ENCODE measurements at places on chromosomes 2 and 18.

DNA sequence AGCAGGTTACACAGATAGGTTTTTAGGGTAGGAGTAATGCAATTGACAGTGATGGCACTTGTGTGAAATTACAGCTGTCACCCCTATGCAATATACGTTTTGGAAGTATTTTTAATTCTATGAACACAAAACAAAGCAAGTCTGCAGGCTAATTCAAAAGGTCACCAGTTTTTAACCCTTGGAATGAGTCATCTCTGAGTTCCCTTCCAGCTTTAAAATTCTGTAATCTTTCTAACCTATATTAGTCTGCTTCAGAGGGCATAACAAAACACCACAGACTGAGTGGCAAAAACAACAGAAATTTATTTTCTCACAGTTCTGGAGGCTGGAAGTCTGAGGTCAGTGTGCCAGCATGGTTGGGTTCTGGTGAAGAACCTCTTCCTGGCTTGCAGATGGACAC lies 596.9 kb upstream of the HNMT start:
- DNase-seq, result no peak

GRCh38 chr2:84768840-84769239 lies 112.0 kb downstream of the TRABD2A start:
- no peak for DNase-seq

DNA sequence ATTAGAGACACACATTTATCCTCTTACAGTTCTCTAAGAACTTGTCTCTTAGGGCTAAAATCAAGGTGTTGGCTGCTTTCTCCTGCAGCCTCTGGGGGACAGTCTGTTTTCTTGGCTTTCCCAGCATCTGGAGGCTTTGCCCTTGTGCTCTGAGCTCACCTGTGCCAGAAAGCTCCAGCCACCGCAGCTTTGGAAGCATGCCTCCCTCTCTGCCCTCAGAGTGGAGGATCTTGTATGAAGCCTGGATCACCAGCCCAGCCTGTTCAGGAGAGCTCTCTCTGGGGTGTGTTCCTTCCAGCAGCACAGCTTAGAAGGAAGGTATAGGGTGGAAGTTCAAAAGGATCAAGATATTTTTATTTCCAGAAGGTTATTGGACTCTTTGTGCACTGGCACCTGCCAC lies 53.1 kb upstream of the TPO start:
- DNase-seq, result no peak

DNA sequence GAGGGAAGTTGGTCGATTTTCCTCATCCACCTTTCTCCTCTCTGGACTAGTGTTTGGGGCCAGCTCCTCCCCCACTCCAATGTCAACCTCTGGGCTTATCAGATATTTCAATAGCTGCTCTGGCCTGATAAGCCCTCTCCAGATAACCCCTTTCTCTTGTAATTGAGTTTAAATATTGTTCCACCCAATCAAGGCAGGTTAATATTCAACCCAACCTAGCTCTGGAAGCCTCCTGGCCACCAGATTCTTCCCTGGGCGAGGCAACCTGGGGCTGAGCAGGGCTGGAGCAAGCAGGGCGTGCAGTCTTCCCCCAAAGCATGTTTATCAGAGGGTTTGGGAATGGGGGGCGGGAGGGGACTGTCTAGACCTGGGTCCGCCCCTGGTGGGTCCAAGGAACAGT lies 73.8 kb downstream of the TFCP2L1 start:
- no peak for DNase-seq

GRCh38 chr2:217958206-217958883 lies 44.5 kb downstream of the TNS1 start:
- no peak for DNase-seq

DNA sequence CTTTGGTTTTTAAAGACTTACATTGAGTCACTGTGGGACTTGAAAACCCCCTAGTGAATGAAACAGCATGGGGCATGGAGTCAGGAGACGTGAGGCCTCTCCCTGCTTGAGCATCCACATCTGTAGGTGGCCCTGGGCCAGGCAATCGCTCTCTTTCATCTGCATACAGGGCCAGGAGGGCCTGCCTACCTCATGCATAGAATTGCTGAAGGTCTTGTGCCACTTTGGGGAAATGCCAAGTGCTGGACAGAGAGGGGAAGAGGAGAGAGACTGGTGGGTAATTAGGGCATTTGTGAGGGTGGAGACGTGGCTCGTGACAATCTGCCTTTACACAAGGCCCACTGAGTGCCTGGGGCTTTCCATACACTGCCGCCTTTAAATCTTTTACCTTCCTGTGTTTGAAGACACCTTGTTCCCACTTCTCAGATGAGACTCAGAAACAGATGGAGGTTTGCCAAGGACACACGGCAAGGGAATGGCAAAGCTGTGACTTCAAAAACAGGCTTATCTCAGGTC lies 322.2 kb upstream of the HS6ST1 start:
- DNase-seq, result no peak

- no peak for DNase-seq
Measured at GRCh38 chr2:95301186-95301585, 4.0 kb downstream of the KCNIP3 start.

DNA sequence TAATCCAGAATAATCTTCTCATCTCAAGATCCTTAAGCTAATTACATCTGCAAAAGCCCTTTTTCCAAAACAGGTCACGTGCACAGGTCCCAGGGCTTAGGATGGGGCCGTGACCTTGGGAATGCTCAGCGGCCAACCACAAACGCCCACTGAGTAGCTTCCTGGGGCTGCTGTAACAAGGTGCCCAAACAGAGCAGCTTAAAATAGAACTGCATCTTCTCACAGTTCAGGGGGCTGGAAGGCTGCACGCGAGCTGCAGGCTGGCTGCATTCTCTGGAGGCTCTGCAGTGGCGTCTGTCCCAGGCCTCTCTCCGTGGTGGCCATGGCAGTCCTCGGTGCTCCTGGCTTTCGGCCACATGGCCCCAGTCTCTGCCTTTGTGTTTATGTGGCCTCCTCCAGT lies 31.9 kb downstream of the ADI1 start:
- DNase-seq, result no peak

DNA sequence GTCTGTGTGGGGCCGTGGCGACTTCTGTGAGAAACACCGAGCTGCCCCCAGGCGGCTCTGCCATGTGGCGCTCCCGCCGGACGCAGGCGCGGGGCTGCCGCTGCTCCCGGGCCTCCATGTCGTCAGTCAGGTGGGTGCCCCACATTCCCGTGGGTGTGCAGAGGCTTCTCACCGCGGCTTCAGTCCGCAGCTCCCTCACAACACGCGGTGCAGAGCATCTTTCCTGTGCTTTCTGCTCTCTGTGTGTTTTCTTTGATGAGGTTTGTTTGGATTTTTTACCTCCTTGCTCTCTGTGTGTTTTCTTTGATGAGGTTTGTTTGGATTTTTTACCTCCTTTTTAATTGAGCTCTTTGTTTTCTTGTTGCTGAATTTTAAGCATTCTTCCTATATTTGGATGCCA lies 13.0 kb downstream of the AQP12A start:
- DNase-seq, result no peak

- no peak for DNase-seq
Measured at GRCh38 chr2:12219761-12220160, 473.3 kb downstream of the LPIN1 start.

DNA sequence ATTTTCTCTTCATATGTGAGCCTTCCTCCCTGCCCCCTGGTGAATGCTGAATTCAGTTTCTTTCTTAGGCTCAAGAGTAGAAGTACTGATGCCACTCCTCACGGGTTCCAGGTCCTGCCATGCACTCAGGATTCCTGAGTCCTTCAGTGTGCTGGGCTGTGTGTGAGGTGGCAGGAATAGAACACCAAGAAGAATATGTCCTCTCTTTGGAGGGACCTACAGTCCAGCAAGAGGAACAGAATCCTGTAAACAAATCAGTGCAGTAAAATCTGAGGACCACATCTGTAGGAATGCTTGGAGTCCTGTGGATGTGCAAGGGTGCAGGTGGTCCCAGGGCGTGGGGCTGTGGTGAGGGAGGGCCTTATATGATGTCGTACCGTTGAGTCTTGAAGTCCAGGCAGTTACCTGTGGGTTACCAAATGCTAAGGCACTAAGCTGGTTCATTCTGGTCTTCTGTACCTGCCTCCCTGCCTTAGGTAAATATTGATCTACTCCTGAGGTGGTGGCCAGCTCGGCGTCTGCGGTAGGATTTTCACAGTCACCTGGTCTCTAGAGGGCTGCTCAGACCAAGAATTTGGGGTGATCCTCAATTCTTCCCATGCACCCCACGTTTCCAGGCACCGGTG lies 5.5 kb downstream of the ASAP2 start:
- no peak for DNase-seq

- DNase-seq, result no peak
Measured at GRCh38 chr2:12303181-12304030, 413.3 kb upstream of the TRIB2 start.

- peak; percentile 93 for DNase-seq
Measured at GRCh38 chr2:38602732-38603401, at the start of gene HNRNPLL. HNRNPLL (minus strand) TSS chr2:38602928; CDS start chr2:38602626, 302 bp downstream.

GRCh38 chr2:102342888-102343287 lies 12.7 kb upstream of the IL18R1 start:
- no peak for DNase-seq

DNA sequence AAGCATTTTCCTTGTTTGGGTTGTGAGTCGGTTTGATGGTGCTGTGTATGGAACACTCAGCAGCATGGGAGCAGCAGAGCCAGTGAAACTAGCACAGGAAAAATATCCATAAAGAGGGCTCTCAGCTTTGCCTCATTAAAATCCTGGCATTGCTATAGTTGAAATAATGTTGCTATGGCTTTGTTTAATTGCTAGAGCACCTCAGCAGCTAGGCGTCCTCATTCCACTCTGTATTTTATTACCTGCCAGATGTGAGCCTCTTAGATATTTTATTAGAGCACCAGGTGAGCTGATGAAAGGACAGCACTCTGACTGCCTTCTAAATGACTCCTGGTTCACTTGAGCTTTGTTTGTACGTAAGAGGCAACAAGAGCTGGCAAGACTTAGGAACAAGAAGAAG lies 232.4 kb downstream of the MTX2 start:
- DNase-seq, result no peak

GRCh38 chr2:26424221-26424620 lies 22.5 kb downstream of the DRC1 start:
- no peak for DNase-seq

GRCh38 chr2:239990966-239991365 lies 34.2 kb downstream of the NDUFA10 start:
- no peak for DNase-seq

DNA sequence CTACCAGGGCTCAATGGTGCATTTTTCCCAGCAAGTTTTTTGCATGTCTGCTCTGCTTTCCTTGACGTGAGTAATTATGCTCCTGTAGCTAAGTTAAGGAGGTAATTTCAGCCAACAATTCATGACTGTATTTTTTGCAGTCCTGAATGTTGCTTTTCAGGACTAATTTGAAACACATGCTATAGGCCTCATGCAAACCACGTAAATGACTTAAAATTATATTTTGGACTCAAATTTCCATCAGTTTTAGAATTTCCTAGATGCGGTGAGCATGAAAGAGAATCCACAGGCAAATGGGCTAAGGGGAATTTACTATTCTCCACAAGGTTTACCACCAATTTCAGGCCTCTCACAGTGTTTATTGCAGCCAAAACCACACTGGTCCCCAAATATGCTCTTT lies 589.9 kb upstream of the LRRTM1 start:
- no peak for DNase-seq

- no peak for DNase-seq
Measured at GRCh38 chr18:26575865-26576217, 27.5 kb upstream of the KCTD1 start.

DNA sequence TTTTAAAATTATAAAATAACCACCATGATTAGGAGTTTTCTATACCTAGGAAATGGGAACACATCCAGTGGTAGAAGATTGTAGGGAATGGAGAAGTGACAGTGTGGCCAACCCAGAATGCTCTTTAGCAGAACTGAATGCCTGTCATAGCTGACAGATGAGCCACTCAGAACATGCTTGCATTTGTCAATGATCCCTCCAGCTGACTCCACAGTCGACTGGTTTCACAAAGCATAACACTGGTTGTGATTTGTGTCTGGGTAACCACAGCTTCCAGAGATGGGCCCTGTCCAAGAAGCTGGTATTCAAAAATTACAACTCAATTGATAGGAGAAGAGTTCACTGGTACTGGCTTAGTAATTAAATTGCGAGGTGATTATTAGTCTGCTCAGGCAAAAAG lies 9.0 kb upstream of the CTIF start:
- no peak for DNase-seq

GRCh38 chr18:79733135-79733701 lies 53.6 kb downstream of the CTDP1 start:
- no peak for DNase-seq

GRCh38 chr2:5521461-5521860 lies 170.7 kb upstream of the SOX11 start:
- DNase-seq, result no peak

DNA sequence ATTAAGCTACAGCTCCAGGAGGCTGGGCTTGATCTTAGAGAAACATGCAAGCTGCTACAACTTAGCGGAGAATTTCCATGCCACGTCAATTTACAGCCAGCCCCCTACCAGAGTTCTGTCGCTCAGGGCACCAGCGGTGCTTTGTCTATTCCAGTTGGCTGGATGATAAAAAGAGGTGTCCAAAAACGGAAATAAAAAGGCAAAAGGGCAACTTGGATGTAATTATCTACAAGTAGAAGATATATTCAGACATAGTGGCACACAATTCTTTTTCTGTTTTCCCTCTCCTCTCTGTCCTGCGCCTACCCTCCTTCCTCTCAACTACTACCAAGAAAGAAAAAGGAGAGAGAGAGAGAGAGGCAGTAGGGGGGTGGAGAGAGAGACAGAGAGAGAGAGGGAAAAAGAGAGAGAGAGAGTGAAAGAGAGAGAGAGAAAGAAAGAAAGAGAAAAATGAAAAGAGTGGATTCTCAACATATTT lies 363 bp upstream of the RFTN2 start:
- no peak for DNase-seq

GRCh38 chr2:120415728-120416509 lies 70.0 kb downstream of the INHBB start:
- DNase-seq, result no peak

DNA sequence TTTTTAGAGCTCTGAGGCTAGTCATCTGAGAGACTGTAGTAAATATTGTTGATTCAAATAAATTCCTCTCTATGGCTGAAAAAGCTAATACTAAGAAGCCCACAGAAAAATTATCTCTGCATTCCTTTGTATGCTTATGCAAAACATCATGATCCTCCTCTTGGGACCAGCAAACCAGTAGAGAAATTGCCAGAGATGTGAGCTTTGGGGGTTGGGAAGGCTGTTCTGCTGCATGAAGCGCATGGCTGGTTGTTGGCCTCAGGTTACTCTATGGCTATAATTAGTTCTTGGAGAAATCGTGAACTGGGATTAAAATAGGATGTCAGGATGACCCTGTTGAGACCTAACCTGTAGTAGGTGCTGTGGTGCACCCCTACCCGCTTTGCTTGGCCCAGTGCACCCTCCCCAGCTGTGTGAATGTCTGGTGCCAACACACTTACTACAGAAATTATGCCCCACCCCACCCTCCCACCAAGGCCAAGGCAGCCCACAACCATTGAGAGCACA lies 35.5 kb upstream of the C1D start:
- DNase-seq, result no peak

GRCh38 chr2:146258071-146258470 lies 1586.8 kb upstream of the ACVR2A start:
- DNase-seq, result no peak

DNA sequence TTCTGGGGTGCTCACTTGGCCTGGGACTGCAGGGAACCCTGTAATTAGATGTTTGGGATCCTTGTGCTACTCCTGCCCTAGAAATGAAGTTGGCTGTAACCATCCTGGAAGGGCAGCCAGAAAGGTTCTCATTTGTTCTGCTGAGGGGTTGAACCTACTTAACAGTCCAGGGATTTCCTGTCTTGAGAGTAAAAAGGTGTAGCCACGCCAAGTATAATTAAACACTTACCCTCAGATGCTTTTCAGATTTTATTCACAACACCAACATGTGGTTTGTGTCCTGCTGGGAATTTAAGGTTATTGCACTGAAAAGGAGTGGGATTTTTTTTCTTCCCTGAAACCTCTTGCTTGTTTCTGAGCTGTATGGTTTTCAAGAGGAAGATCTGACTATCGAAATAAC lies 222.4 kb upstream of the APCDD1 start:
- DNase-seq, result no peak

All from hematopoietic multipotent progenitor cell treated with erythropoietin and hydrocortisone succinate and interleukin-3 and kit ligand, for 15 days (in vitro differentiated cells).